Activated CD4-positive, alpha-beta T cell treated with anti-CD3 and anti-CD28 coated beads for 36 hours (primary cell): ENCODE measurements at places on chromosomes 5 and 9. TPM values are rescaled to one million over a fixed set of nuclear protein-coding genes. Genes with fewer than 3 reads are reported as not detected.

PNPLA7 gene
- total RNA-seq, result 3.6 TPM

DNA sequence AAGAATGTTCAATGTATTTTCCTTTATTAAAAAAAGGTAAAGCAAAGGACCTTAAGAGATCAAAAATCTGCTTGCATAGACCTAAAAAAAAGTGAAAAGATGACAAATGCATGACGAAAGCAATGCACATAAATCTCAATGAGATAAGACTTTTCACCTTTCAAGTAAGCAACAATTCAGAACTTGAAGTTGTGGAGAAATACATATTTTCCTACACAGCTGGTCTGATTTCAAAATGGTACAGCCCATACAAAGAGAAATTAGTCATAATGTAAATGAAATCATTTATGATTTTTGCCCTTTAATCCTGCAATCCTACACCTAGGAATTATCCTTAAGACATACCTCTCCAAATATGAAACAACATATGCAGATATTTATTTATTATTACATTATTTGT lies 568.0 kb downstream of the ANXA1 start:
- DNase-seq, result no peak

DNA sequence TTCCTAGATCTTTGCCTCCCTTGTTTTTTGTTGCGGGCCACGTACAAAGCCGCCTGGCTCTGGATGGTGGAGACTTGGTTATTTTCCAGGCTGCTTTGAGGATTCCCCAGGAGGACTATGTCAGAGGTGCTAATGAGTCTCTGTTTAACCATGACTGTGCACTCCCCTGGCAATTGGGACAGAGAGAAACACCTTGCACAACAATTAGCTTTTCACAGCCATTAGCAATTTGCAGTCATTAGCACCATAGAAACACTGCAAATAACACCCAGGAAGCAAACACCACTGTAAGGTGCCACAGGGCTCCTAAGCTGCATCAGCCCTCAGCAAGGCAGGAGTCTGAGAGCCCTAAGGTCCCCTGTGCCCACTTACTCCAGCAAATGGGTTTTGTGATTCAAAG lies 201.0 kb upstream of the VLDLR start:
- no peak for DNase-seq

- DNase-seq, result no peak
Measured at GRCh38 chr5:160097991-160098390, 21.3 kb downstream of the PWWP2A start.

DNA sequence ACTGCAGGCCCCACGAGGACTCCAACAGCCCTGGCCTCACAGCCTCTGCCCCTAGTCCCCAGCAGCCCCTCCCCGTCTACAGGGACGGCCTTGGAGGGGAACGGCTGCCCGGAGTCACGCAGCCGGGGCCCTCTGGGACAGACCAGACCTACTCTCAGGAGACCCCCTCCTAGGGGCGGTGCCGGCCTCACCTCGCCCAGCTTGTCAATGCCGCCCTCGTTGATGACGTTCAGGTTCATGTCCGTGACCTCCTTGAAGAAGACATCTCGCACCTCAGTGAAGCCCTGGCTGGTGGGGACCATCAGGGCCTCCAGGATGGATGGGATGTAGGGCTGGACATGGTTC lies 58.6 kb downstream of the LRSAM1 start:
- DNase-seq, result no peak
